CD4-positive, alpha-beta memory T cell (primary cell): ENCODE measurements at places on chromosomes 7 and 10.

- H3K4me1 ChIP-seq: no peaks in the 10 kb centered on the region
- H3K4me3 ChIP-seq: no peak overlapping the region
- no peak overlapping the region for H3K27ac ChIP-seq
- H3K27me3 ChIP-seq: no peaks in the 10 kb centered on the region
Measured at GRCh38 chr10:74213571-74214162, 62.6 kb downstream of the ADK start.

DNA sequence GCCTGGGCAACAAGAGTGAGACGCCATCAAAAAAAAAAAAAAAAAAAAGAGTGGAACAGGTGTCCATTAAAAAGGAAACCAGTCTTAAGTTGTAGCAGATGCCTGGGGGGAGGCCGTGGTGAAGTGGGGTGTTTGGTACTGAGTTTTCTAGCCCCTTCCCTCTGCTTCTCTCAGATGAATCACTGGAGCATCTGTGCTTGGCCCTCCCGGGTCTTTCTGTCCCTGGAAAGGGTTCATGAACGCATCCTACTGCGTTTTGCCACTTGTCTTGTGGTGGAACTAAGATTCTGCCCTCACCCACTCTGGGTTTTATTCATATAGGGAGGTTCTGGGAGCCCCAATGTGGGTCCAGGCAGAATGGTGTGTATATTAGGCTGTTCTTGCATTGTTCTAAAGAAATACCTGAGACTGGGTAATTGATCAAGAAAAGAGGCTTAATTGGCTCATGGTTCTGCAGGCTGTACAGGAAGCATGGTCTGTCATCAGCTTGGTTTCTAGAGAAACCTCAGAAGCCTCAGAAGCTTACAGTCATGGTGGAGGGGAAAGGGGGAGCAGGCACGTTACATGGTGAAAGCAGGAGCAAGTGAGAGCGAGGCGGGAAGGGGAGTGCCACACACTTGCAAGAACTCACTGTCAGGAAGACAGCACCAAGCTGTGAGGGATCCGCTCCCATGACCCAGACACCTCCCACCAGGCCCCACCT, 63.5 kb downstream of the CAMK1D start:
- H3K36me3 ChIP-seq: no peaks in the 10 kb centered on the region
- no peaks in the 10 kb centered on the region for H3K4me1 ChIP-seq
- H3K4me3 ChIP-seq: no peak overlapping the region
- peak; percentile 32 for DNase-seq
- no peak overlapping the region for H3K27ac ChIP-seq

- no peak for DNase-seq
- H3K27ac ChIP-seq: no peak overlapping the region
- H3K4me1 ChIP-seq: no peaks in the 10 kb centered on the region
- no peak overlapping the region for H3K4me3 ChIP-seq
- no peaks in the 10 kb centered on the region for H3K36me3 ChIP-seq
- no peaks in the 10 kb centered on the region for H3K27me3 ChIP-seq
Measured at GRCh38 chr10:42979721-42980467, 97.0 kb upstream of the RET start.

DNA sequence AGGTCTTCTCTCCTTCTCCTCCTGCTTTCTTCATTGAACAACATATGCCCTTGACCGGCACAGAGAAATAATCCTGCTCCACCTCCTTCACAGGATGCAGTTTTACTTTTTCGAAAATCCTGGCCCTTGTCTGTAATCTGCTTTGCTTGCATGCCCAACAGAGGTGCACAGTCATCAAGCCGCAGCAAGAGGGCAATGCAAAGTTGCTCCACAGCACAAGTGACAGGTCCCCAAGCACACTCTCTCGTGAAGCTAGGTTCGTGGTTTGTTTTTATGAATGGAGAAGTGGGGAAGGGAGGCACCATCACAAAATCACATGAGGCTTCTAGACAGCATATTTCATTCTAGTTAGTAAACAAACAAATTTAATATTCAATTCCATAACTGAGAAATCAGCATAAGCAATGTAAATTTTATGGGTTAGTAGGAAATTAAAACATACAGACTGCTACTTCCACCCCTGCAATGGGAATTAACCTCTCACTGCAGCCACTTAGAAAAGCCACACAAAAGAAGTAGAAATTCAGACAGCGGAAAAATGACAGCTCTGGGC, 178.8 kb downstream of the TPK1 start:
- no peaks in the 10 kb centered on the region for H3K4me1 ChIP-seq
- H3K36me3 ChIP-seq: no peaks in the 10 kb centered on the region
- no peak for DNase-seq
- H3K27ac ChIP-seq: no peak overlapping the region
- H3K27me3 ChIP-seq: no peaks in the 10 kb centered on the region

DNA sequence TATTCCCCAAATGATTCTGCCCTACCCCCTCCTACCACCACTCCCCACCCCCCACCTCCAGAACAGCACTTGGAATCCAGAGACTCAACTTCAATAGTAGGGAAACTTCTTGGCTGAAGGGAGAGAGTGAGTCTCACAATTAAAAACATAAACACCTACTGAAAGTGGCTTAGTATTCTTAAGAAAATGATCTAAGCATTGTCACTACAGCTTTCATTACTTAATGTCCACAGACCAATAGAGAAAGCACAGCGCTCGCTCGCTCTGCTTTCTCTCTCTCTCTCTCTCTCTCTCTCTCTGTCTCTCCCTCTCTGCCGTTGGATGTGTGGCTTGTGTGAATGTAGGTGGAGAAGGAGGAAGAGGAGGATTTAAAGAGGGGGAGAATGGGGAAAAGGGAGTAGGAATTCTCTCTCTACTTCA, 1.5 kb upstream of the SEMA3A start:
- no peaks in the 10 kb centered on the region for H3K4me1 ChIP-seq
- DNase-seq: no peak
- H3K4me3 ChIP-seq: no peak overlapping the region

DNA sequence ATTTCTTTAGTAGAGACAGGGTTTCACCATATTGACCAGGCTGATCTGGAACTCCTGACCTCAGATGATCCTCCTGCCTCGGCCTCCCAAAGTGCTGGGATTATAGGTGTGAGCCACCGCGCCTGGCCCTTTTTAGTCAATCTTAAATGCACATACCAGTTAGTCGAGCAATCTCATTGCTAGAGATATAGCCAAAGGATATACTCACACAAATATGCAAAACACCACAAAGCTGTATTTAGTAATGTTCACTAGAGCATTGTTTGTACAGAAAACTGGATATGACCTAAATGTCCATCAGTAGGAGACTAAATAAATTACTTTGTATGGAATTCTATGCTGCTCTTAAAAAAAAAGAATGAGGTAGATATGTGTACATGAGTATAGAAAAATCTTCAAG, 24.5 kb upstream of the IL6 start:
- H3K27me3 ChIP-seq: no peaks in the 10 kb centered on the region
- H3K4me1 ChIP-seq: peaks cover 16% of the 10 kb centered on the region
- no peak for DNase-seq
- H3K4me3 ChIP-seq: no peak overlapping the region
- H3K27ac ChIP-seq: no peak overlapping the region

DNA sequence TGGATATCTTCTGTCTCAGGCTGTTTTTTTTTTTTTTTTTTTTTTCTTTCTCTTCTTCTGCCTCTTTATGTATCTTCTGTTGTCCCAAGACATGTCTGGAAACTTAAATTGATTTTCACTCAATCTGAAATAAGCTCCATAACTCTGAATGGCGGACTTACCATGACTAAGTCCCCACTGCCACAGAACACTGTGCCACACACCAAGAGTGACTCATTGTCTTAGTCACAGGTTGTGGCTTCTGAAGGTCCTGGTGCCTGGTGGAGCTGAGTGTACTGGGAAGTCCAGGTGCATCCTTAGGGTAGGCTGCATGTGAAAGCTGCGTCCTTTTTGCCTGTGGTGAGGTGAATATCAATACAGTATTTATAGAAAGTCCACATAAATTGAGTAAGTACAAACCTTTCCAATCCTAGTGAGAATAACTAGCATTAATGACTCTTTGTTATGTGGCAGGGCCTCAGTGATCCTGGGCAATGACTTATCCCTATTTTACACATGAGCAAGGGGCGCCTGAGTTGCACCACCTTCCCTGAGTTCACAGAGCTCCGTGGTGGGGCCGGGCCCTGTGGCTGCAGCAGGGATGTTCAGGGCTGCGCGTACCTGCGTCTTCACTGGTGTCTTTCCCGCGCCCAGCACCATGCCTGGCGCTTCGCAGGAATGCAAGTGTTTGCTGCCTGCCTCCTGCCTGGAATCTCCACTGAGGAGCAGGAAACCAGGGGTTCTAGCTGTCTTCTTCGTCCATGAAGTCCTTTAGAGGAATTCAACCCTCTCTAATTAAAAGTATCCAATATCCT, 4.3 kb downstream of the PFKP start:
- H3K4me1 ChIP-seq: peaks cover 41% of the 10 kb centered on the region
- H3K4me3 ChIP-seq: no peak overlapping the region
- H3K27me3 ChIP-seq: no peaks in the 10 kb centered on the region
- H3K27ac ChIP-seq: no peak overlapping the region

DNA sequence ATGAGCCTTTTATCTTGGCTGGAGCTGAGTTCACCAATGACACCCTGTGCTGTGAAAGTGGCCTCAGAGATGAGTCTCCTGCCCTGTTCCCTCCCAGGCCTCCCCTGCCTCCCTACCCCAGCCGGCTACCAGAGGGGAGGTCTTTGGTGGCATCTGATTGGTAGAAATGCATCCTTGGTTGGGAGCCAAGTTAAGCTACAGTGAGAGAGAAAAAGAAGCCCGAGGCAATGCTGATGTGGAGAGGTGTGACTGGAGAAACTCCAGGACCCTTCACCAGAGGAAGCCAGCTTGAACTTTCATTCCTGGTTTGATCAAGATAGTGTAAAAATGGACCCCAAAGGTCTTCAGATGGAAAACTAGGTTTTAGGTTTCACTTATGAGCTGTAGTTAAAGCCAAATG, 191.1 kb upstream of the TCF7L2 start:
- DNase-seq: no peak
- no peak overlapping the region for H3K27ac ChIP-seq
- H3K4me3 ChIP-seq: no peak overlapping the region
- H3K36me3 ChIP-seq: no peaks in the 10 kb centered on the region
- H3K4me1 ChIP-seq: no peaks in the 10 kb centered on the region
- H3K27me3 ChIP-seq: no peaks in the 10 kb centered on the region

- no peak overlapping the region for H3K27ac ChIP-seq
- H3K27me3 ChIP-seq: no peaks in the 10 kb centered on the region
- no peak for DNase-seq
- H3K4me1 ChIP-seq: no peaks in the 10 kb centered on the region
- no peaks in the 10 kb centered on the region for H3K36me3 ChIP-seq
- no peak overlapping the region for H3K4me3 ChIP-seq
Measured at GRCh38 chr7:81869670-81870069, 99.8 kb upstream of the HGF start.

DNA sequence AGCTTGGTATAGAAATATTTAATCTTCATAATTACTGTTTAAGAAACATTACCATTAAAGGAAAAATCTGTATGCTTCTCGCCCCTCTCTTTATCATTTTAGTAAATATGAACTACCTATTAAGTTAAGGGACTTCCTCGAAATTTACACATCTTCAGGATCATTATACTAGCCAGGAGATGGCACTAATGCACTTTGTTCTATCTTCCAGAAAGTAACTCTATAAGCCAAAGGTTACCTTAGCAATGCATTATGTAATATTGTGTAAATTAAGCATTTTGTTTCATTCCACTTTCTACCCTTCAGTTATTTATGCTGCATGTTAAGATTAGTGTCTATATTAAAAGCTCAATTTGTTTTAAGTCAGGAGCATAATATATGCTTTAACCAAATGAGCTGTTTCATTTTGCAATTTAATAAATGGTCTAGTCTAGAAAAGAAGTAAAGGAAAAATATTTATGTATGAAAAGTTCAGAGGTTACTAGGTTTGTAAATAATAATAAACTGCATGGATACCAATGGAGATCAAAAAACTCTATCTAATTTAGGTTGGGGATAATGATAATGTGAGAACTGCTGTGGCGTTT, 128.5 kb downstream of the ANKRD7 start:
- H3K36me3 ChIP-seq: no peaks in the 10 kb centered on the region
- H3K4me3 ChIP-seq: no peak overlapping the region
- H3K27ac ChIP-seq: no peak overlapping the region
- no peaks in the 10 kb centered on the region for H3K27me3 ChIP-seq
- no peaks in the 10 kb centered on the region for H3K4me1 ChIP-seq

GRCh38 chr7:73746378-73746777, 7.8 kb upstream of the ABHD11 start:
- H3K4me3 ChIP-seq: no peak overlapping the region
- H3K4me1 ChIP-seq: no peaks in the 10 kb centered on the region
- no peak overlapping the region for H3K27ac ChIP-seq
- H3K36me3 ChIP-seq: no peaks in the 10 kb centered on the region
- no peaks in the 10 kb centered on the region for H3K27me3 ChIP-seq
- DNase-seq: no peak

DNA sequence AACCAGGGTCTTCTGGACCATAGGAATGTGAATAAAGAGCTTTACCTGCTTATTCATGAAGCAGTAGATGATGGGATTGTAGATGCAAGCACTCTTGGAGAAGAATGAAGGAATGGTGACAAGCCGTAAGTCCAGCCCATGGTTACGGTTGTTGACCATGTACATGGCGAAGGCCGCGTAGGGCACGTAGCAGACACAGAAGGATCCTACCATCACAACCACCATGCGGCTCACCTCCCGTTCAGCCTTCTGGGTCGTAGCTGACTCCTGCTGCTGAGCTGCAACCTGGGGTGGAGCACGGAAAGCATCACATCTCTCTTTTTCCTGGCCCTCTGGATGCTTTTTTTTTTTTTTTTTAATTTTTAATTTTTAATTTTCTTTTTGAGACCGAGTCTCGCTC, 2.0 kb downstream of the OPN1SW start:
- H3K4me1 ChIP-seq: no peaks in the 10 kb centered on the region
- no peak for DNase-seq
- no peaks in the 10 kb centered on the region for H3K27me3 ChIP-seq
- H3K36me3 ChIP-seq: peaks cover 12% of the 10 kb centered on the region
- no peak overlapping the region for H3K27ac ChIP-seq

DNA sequence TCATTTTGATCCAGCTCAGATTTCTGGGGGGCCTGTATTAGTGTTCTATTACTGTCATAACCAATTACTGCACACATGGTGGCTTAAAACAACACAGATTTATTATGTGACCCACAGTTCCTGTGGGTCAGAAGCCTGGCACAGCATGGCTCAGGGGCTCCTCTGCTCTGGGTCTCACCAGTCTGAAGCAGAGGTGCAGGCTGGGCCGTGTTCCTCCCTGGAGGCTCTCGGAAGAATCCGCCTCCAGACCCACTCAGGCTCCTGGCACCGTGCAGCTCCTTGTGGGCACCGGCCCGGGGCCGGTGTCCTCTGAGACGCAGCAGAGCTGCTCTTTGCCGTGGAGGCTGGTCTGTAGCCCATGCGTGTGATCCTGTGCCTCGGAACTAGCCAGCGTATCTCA, 61.5 kb downstream of the RAMP3 start:
- no peaks in the 10 kb centered on the region for H3K4me1 ChIP-seq
- H3K27ac ChIP-seq: no peak overlapping the region
- no peaks in the 10 kb centered on the region for H3K36me3 ChIP-seq
- no peaks in the 10 kb centered on the region for H3K27me3 ChIP-seq

DNA sequence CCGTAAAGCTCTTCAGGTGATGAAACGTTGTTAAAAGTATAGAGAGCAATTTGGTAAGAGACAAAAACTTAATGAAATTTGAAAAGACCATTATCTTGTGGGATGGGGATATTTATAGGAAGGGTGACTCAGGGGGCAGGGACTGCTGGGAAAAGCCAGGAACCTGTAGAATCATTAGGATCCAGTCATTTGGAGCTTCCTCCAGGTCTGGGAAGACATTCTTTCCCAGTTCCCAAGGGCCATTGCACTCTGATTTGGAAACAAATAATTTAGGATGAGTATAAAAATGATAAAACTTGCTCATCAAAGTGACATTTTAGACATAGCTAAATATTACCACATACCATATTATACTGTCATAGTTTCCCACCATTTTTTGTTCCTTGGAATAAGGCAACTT, 143.9 kb downstream of the PFKFB3 start:
- no peaks in the 10 kb centered on the region for H3K27me3 ChIP-seq
- no peak overlapping the region for H3K4me3 ChIP-seq
- H3K36me3 ChIP-seq: no peaks in the 10 kb centered on the region
